ENCODE measurements at places on chromosomes 7 and 10.

DNA sequence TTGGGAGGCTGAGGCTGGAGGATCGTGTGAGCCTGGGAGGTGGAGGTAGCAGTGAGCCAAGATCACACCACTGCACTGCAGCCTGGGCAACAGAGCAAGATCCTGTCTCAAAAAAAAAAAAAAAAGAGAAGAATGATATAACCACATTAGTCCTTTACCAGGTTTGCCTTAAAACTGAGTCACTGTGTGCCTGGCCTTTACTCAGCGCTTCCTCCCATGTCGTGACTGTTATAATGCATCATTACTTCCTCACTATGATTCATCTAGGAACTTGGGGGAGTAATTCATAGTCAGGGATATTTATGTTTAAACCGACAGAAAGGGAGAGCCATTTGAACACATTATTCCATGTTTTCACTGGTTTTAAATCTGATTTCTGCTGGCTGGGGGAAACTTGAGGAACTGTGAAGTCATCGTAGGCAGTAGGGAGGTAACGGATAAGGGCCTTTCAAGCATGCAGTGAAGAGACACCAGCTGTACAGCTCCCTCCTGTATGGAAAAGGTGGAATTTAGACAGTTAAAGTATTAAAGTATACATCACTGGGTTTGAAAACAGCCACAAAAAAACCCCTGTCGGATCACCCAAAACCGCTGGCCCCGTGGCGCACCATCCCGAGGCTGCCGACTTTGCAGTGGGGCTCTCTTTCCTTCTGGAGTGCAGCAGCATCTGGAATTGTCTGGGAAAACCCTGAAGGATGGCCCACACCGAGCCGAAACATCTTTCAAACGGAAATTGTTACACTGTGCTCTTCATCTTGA, 119.8 kb downstream of the NKX6-2 start:
- DNase-seq = no peak

DNA sequence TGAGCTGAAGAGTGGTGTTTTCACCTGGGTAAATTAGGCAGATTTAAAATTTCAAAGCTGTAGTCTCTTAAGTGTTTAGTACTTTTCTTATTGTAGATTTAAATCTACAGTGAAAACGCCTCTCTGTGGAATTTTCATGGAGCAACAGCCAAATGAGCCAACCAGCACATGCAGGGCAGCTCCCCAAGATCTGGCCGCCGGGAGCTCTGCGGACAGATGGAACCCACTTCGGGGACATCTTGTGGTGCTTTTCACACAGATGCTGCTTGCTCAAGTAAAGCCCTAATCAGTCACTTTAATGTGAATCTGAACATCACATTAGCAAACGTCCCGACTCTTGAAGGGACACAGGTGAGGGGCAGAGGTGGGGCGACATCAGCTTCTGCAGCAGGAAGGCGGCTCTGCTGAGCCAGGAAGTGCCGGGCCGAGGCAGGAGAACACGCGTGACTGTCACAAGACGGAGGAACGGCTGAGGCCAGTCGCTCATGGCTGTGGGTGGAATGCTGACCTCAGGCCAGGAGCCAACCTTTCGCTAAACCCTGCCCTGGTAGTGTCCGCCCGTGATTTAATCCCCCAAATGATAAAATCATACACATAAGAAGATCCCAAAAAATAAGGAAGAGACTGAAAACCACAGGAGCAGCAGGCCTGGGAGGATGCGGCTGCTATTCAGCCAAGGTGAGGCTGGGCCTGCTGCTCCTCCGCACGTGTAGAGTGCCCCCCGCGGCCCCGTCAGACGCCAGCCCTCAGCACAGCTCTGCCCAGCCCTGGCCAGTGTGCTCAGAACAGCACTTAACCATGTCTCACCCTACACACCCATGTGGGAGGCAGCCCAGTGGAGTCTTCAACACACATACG, 256.8 kb downstream of the ZMYND11 start:
- DNase-seq = no peak

DNA sequence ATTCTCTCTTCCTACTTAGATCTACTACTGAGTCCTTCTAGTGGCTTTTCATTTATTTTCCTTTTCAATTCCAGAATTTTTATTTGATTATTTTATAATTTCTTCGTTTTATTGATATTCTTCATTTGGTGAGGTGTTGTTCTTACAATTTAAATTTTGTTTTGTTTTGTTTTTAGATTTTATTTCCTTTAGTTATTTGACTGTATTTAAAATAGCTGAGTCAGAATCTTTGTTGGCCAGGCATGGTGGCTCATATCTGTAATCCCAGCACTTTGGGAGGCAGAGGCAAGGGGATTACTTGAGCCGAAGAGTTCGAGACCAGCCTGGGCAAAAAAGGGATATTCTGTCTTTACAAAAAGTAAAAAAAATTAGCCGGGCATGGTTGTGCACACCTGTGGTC, 36.1 kb downstream of the AKAP9 start:
- no peak for DNase-seq

DNA sequence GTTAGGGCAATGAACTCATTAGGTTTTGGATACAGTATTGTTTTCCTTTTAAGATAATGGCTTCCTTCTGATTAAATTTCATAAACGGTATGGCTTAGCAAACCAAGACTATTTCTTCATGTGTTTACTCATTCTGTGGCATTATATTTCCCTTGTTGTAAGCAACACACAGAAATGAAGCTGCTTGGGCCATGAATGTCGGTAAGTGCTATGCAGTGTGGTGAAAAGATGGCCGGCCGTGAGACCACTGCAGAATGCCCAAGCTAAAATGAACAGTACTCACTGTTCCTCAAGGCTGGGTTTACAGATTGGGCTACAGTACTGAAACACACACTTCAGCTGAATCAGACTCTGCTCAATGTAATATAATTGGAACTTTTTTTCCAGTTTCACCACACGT, 8.1 kb downstream of the APBB1IP start:
- peak; percentile 46 for DNase-seq

- DNase-seq = no peak
These were observed 473 bp upstream of the ZNF32 start for GRCh38 chr10:43649185-43649523.

GRCh38 chr7:3011211-3011852, 32.3 kb downstream of the CARD11 start:
- no peak for DNase-seq

DNA sequence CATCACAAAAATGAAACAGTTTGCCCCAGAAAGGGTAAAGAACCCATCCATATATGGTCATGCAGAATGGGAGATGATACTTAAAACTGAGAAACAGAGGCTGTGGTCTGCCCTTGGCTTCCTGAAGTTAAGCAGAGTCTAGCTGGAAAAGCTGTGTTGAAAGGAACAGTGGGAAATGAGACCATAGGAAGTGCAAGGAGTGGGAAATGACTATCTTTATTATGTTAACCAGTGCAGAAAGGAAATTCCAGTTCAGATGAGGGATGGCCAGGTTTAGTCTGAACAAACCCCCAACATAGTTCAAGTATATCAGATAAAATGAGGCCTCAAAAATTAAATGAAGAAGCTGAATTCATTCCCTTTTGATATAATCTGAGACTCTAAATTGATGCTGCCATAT, 112.2 kb upstream of the TARP start:
- DNase-seq = no peak

- DNase-seq = no peak
These were observed 92.8 kb upstream of the TAC1 start for GRCh38 chr7:97639036-97639435.

DNA sequence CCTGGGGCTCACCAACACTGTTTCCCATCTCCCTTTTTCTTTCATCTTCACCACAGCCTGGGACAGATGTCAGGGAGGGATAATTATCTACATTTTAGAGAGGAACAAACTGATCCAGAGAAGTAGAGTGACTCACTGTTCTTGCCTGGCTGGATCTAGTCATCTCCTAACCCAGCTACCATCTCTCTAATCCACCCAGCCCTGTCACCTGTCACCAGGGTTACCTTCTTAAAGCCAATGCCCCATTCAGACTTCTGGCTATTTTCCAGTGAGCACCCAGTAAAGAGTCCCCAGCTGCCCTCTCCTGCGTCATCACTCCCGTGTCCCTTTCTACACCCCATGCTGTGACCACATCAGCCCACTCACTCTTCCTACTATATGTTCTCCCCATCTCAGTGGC, 68.4 kb upstream of the DUSP5 start:
- no peak for DNase-seq

DNA sequence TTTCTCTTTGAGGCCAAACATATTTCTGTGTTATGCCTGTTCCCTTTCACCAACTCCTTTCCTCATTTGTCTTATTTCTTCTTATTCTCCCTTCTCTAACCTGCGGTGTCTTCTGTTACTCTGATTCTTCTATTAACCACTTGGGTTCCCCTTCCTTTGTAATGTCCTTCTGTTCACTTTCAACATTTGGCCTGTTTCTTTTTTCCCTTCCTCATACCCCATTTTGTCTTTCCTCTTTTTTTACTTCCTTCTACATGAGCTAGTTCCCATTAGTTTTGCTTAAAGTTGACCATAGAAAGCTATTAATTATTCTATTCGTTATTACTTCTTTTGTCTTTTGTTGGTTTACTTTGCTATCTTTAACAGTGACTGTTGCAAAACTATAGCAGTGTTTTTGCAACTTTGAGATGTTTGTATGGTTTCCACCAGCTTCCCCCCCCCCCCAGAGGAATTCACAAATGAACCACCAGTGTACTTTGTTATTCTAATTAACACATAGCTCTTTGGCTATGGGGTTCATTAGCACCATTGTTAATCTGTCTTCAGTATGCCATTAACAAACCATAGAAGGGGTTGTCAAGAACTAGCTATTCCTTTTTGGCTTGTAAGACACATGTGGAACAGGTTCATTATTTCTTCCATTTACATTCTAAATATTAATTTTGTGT, 2.9 kb downstream of the LRGUK start:
- DNase-seq = no peak

GRCh38 chr10:30013757-30014156, 45.6 kb downstream of the JCAD start:
- DNase-seq = no peak

GRCh38 chr7:132614428-132615318, 38.4 kb upstream of the PLXNA4 start:
- DNase-seq = no peak

DNA sequence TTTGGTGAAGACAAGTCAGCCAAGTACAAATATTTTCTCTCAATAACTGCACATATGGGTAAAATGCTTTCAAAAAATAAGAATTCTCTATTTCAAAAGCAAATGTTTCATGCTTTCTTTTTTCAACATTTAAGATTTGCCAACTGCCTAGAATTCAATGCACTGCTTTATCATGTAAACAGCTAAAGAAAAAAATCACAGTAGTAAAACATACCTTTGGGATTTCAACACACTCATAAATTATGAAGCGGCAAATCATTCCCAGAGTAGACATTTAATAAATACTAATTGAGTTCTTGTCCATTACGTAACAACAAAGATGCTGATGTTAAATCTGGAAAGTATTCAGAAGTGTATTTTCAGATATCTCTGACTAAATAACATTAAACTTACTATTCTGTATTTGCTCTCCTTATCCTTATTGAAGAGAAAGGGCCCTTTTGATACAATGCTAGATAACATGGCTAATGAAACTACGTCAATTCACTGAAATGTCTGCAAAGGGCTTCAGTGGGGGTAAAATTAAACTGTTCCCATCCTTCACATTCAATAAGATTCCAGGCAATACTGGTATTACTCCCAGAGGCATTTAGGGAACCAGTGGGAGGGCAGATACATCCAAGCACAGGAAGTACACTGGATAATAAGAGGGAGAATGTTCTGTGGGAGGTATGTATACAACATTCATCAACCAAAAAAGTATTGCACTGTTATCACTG, 13.9 kb downstream of the NAPEPLD start:
- DNase-seq = no peak

- no peak for DNase-seq
These were observed 43.2 kb upstream of the SLC35B4 start for GRCh38 chr7:134359787-134360432.

GRCh38 chr10:36388166-36388565, 737.2 kb upstream of the ANKRD30A start:
- DNase-seq = no peak

DNA sequence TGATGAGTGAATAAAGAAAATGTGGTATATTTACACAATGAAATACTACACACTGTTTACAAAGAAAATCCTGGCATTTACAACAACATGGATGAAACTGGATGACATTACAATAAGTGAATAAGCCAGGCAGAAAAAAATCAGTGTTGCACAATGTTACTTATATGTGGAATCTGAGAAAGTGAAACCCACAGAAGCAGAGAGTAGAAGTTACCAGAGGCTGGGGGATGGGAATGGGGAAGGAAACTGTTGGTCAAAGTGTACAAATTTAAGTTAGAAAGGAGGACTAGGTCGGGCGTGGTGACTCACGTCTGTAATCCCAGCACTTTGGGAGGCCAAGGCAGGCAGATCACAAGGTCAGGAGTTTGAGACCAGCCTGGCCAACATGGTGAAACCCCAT, 538.5 kb upstream of the MKI67 start:
- DNase-seq = no peak

DNA sequence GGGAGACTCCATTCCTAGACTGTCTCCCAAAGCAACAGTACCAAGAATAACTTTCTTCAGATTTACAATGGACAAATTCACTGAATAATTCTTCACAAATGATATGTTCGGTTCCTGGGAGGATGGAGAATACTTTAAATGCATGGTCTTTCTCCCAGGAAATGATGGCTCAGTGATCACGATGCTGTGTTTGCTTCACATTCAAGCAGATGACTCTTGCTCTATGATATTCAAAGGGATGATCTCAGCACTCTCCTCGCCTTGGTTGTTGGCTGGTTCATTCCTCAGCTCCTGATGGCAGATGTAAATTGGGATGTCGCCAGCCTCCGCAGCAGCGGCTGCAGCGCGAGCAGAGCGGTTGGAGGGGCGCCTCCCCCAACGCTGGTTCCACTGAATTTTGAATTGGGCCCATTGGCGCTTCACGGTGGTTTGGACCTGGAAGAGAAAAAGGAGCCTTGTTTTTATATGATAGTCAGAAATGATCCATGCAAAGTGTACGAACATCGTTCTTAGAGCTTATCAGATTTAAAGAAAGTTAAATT, 148.3 kb downstream of the CALCR start:
- DNase-seq = no peak

DNA sequence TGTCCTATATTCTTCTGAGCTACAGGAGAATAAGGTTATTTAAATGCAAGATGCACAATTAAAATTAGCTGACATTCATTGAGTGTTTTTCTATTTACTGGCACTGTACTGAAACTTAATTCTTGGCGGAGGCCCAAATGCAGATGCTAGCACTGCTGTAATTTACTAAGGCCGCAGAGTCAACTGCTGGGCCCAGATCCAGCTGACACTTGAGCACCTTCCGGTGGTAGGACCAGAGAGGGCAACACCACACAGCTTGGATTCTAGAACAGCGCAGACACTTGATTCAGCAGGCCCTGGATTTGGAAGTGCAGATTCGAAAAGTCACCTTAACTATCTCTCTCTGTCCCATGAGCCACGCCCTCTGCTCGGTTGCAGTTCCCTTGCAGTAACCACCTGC, 228.6 kb upstream of the TMEM72 start:
- DNase-seq = no peak
